Right ventricle myocardium inferior (tissue), 1 donor: ENCODE measurements at places on chromosomes 4 and X. TPM values are rescaled to one million over a fixed set of nuclear protein-coding genes. Genes with fewer than 3 reads are reported as not detected.

The GRSF1 gene
- total RNA-seq = 96.8 TPM

DNA sequence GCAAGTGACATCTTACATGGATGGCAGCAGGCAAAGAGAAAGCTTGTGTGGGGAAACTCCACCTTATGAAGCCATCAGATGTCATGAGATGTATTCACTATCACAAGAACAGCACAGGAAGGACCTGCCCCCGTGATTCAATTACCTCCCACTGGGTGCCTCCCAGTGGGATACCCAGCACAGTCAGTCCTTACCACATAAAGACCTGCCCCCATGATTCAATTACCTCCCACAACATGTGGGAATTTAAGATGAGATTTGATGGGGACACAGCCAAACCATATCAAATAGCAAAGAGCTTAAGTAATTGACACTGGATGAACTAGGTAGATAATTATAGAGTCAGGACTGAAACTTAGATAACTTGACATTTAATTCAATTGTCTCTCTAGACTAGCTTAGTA lies 85.6 kb downstream of the SLIT2 start:
- DNase-seq = no peak

GRCh38 chr4:146072376-146072775 lies 103.1 kb upstream of the LSM6 start:
- DNase-seq = no peak

The MMRN1 gene
- total RNA-seq = 3.7 TPM

DNA sequence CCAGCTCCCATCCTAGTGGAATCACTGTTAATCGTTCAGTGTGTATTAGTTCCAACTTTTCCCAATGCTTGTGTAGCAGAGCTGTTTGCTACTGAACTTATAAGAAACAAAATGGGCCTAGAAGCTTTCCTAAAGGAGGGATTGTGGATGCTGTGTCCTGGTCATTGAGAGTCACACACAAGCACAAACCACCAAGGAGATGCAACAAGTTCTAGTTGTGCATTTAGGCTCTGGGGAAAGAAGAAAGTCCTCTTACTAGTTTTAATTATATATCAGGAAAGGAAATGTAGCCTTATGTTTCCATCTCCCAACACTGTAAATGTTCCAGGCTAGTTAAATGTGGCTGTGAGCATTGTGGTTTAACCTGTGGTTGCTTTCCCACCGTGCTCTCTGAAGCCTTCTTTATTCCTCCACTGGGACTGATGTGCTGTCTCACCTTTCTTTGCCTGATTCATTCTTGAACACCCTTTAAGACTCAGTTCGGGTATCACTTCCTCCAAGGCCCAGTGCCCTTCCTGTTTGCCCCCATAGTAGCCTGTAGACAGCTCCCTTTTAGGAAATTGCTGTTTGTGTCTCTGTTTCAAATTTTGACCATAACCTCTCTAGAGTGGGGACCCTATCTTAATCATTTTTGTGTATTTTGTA lies 34.3 kb downstream of the ATP10D start:
- DNase-seq = no peak

DNA sequence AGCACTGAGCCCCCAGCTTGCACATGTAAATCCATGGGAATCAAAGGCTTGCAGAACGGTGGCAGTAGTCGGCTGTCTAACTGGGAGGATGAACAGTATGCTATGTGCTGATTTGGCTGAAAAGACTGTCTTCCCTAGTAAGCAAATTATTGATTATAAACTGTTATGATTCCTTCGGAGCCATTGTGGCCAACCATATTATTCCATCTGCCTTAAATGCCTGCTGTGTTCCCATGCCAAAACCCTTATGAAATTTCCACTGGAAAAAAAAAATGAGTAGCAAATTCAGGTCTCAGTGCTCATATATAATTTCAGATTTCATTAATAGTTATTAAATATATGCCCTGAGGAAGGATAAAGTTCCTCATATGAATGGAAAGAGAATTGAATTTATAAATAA lies 132.7 kb upstream of the MID1 start:
- no peak for DNase-seq

DNA sequence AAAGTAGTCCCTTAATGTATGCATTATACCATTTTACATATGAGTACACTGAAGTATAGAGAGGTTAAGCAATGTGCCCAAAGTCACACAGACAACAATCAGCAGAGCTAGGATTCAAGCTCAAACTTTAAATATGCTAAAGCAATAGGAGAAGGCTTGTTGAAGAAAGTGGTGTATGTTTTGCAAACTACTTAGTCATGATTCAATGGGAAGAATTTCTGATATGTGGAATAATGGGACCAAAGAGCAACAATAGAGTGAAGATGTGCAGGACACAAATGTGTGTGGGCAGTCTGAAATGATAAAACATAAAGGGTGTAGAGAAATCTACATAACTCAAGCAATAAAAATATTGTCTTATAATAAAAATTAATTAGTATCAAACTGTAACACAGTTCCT lies 109.0 kb upstream of the ARSJ start:
- no peak for DNase-seq

GRCh38 chrX:254630-255215 lies 26.5 kb upstream of the PLCXD1 start:
- peak; percentile 63 for DNase-seq

The GASK1B gene
- total RNA-seq = 68.6 TPM

GRCh38 chrX:153909024-153909979 lies 4.8 kb downstream of the AVPR2 start:
- no peak for DNase-seq

- DNase-seq = no peak
Measured at GRCh38 chr4:37687194-37687562, 1.0 kb upstream of the RELL1 start.

- DNase-seq = peak; percentile 30
Measured at GRCh38 chr4:36010397-36010929, 233.9 kb downstream of the ARAP2 start.

DNA sequence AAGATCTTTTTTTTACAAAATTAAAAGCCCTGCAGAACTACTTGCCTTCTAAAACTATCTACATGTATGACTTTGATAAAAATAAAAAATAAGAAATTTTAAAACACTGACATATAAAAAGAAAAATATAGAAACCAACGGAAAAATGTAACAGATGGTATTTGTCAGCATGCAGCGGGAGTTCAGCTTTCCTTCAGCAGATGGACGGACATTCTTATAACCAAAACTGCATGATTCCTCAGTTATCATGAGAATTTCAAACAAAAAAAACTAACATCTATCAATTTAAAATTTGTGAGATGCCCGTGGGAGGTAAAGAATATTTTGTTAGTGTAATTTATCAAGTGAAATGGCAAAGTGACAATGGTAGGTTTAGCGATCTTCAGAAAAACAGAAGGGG lies 23.2 kb downstream of the RWDD4 start:
- DNase-seq = no peak

DNA sequence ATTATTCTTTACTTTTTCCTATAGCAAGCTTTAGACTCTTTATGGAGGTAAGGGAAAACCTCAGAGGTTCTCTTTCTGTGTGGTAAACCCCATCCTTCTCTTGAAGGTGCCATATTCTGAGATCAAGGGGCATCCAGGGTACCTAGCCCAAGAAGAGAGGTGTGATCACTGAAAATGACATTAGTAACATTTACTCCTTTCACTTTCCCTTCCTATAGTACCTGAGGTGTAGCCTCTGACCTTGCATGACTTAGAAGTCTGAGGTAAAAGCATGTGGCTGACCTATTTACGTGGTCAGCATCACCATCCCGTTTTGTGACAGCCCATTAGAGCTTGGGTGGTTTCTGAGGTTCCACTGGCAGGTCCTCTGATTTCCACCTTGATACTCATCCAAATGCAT lies 25.7 kb downstream of the SGMS2 start:
- DNase-seq = no peak
